ENCODE measurements at places on chromosomes 13 and 19. TPM values are rescaled to one million over a fixed set of nuclear protein-coding genes. Genes with fewer than 3 reads are reported as not detected.

DNA sequence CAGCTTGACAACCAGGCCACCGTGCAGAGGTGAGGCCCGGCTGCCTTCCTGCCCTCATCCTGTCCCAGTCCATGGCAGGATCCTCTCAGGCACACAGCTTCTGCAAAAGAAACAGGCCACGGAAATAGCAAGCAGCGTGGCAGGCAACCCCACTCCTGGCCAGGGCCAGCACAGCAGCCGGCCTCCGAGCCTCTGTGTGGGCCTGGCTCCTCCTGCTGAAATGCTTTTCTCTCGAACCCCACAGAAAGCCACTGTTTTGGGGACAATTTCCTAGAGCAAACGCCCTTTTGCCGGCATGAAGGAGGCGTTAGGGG, 39.5 kb upstream of the F7 start:
- DNase-seq: no peak

DNA sequence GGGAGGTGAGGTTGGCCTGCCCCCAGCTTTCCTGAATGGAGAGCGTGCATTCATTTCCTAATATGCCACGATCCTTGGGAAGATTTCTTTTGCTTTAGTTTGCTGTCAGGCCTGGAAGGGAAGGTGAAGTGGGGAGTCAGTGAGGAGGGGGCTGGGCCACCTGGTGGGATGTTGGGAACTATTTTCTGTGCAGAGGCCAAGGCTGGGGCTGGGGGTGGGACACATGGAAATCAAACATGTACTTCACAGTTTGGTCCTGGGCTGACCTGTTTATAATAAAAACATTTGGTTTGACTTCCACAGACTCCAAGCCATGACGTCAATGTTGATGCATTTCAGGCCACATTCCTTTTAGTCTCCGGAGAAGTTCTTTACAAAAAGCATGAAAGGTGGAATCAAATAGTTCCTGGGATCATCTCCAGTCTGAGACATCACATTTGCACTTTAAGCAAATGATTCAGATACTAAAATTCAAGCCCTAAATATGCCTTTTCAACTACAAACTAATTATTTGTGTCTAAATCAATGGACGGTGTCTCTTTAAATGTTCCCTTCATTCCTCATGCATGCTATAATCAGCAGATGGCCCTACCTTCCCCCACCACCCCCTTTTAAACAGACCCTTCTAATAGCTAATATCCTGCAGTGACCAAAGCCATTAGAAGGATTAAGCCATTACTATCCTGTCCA, 41.5 kb upstream of the MEDAG start:
- no peak for DNase-seq

GRCh38 chr13:114108894-114109293, 23.5 kb downstream of the RASA3 start:
- no peak for DNase-seq

GRCh38 chr13:114015111-114015968, 41.5 kb upstream of the C13orf46 start:
- no peak for DNase-seq

- DNase-seq: no peak
These were observed 86.6 kb downstream of the PRR20E start for GRCh38 chr13:57253551-57253950.

- DNase-seq: no peak
These were observed 432.3 kb downstream of the SLITRK6 start for GRCh38 chr13:85366759-85367417.

- no peak for DNase-seq
These were observed 1.0 kb downstream of the TMEM59L start for GRCh38 chr19:18613589-18614234.

The NLRP9 gene
- not detected for total RNA-seq
